Lower lobe of right lung (tissue), 2 donors: ENCODE measurements at places on chromosomes 12 and 14.

DNA sequence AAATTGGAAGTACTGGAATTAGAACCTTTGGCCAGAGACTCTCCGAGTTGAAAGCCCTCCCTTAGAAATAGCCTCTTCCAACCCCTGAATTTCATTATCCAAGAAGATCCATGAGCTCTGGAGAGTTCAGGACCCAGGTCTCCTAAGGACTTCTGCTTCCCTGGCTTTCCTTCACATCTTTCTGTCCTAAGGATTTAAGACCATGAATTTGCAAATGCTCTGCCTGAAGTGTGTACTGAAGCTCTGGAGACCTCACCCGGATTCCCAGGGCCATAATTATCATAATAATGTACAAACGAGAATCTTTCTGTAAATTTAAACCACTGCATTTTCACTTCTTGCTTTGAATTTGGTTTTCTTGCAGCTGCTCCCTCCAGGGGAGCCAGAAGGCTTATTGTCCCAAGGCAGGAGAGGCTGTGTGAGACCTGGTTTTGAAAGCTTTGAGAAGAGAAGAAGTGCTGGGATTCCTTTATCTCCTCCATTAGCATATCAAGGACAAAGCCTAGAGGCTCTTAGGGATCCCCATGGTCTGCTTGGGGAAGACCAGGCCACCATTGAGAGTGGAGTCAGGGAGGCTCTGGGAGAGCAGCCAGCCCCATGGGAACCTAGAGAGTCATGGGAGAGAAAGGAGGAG is 41.1 kb downstream of the GLRX5 start:
- no peak for DNase-seq

DNA sequence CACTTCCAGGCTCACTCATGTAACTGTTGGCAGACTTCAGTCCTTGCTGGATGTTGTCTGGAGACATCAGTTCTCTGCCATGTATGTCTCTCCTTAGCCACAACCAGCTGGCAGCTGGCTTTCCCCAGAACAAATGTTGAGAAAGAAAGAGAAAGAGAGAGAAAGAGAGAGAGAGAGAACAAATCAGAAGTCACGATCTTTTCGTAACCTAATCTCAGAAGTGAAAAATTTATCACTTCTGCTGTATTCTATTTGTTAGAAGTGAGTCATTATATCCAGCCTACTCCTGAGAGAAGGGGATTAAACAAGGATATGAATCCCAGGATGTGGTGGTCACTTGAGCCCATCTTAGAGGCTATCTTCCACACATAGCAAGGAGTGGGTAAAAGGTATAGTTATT is 101.2 kb downstream of the BTG1 start:
- no peak for DNase-seq

GRCh38 chr12:118645219-118645618 is 268.9 kb downstream of the SUDS3 start:
- DNase-seq = no peak

DNA sequence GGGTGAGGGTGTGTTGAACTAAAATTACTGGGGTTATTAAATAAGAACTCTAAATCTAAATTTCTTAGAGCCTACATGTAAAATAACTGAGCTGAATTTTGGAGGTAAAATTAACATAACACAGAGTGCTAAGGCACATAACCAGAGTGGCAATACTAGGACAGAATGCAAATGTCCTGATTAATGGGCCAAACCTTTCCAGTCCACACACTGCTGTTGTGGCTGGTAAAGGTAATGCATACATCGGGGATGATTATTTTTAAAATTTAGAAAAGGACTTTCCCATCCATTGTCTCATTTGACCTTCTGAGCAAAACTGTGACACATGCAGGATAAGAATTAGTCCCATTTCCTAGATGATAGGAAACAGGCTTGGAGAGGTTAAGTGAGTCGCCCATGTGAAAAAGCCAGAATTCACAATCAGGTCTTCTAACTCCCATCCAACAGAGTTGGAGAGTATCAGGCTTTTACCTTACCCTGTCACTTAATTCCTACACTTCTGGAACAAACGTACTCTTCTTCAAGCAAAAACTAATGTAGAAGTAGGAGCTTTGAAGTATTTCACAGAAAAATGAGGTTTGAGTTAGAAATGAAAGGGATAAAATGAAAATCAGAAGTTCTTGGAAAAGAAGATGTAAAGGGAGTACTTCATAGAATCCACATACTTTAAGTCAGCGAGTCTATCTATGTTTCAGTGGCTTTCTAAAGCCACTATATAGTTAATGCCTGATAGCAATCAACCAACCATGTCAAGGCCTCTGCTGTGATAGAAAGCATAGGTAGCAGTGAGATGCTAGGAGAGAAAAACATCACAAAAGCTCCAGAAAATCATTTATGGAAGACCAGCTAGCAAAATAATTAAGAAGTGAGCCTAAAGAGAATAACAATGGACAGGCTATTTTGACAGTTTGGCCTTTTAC is 334.9 kb upstream of the DIO2 start:
- DNase-seq = no peak

GRCh38 chr12:93679308-93679925 is 2.2 kb downstream of the CRADD start:
- DNase-seq = no peak

DNA sequence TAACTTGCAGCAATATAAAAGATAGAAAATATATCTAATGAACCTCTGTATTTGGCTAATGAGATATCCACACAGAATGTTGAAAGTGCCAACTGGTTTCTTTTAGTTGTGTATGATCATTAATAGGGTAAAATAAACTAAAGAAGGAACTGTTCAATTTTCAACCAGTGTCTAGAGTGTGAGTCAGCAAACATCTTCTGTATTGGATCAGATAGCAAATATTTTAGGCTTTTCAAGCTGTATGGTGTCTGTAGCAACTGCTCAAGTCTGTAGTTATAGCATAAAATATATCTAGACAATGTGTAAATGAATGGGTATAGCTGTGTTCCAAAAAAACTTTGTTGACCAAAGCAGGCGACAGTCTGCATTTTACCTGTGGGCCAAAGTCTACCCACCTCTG is 23.5 kb upstream of the NOVA1 start:
- no peak for DNase-seq
